ENCODE measurements at places on chromosomes 2 and 18.

DNA sequence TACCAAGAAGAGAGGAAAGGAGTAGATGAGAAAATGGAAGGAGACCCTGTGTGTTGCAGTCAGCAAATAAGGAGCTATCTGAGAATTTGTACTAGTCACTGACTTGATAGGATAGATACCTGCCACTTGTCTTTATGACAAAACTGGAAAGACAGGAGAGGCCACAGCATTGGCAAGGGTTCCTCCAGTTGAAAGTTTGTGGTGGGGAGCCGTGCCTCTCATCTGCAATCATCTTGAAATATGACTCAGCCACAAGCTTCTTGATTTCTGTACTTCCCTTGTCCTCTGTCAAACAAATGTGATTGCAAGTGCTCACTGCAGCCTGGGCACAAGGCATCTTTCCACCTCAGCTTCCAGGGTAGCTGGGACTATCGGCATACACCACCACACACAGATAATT lies 99.1 kb downstream of the GREB1L start:
- H3K4me1 ChIP-seq: no peaks in the 10 kb centered on the region
- H3K27me3 ChIP-seq: peaks cover 9% of the 10 kb centered on the region
- no peak for DNase-seq
- H3K4me3 ChIP-seq: no peak overlapping the region
- H3K27ac ChIP-seq: no peak overlapping the region

DNA sequence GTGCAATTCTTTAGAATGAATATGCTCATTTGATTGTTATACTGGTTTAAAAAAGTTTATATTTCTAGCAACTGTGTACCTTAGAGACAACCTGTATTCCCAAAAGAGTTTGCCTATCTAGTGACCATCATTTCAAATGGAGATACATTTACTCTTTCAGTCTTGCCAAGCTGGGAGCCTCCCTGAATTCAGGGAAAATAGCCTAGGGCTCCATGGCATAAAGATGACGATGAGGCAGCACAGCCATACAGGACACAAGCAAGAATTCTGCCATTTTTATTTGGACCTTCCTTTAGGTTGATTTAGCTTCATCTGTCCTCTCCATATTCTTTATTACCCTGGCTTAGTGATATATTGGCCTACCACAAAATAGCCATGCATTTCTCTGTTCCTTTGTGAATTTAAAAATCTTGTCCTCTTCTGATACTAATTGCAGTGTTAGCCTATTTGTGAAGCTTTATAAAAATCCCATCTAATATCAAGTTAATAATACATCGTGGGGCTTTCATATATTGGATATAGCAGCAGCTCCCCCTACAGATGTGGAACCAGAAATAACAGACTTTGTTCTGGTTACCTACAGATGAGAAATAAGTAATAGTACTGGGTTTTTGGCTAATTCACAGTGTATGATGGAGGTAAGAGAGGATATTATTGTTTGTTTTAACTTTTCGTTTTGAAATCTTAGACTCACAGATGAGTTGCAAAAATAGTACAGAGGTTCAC lies 1661.9 kb upstream of the PIK3C3 start:
- no peaks in the 10 kb centered on the region for H3K27me3 ChIP-seq
- H3K36me3 ChIP-seq: no peaks in the 10 kb centered on the region
- no peak overlapping the region for H3K27ac ChIP-seq
- H3K4me1 ChIP-seq: no peaks in the 10 kb centered on the region
- H3K4me3 ChIP-seq: no peak overlapping the region
- no peak for DNase-seq

DNA sequence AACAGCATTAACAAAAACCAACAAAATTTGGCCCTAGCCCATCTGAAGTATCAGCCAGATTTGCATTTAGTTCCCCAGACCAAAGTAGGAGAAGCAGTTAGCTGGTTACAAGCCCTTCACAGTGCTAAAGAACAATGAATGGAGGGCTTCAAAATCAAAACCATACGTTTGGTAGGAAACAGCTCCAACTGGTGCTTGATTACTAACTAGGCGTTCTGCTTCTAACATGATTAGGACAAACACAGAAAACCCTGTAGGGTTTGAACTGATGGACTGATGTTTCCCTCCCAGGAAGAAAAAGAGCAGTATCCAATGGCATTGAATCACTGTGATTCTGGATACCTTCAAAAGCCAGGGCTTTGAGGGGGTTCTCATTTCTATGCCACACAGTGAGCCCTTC lies 20.5 kb upstream of the STAT4 start:
- peaks cover 18% of the 10 kb centered on the region for H3K27me3 ChIP-seq
- no peak overlapping the region for H3K27ac ChIP-seq

- H3K27ac ChIP-seq: peak overlapping the region; percentile 80
- H3K4me1 ChIP-seq: peaks cover 39% of the 10 kb centered on the region
- no peak overlapping the region for H3K4me3 ChIP-seq
- no peak for DNase-seq
Observed at GRCh38 chr18:9079818-9080528, 22.5 kb upstream of the NDUFV2 start.

DNA sequence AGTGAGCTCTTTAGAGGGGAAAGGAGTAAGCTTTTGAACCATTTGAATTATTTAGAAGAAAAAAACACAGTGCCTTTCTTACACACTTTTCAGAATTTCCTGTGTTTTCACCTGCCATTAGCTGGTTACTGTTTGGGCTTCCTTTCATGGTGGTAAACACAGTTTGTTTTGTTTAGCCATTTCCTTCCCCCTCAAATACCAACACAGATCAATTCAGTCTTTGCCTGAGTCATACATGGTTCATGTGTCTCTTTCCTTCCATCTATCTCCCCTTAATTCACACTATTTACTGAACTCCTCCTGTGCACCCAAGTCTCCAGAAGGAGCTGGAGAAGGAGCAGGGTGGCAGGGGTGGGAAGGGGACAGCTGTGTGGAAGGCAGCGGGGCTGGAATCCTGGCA lies 45.0 kb downstream of the TCF7L1 start:
- peaks cover 45% of the 10 kb centered on the region for H3K27me3 ChIP-seq
- no peak overlapping the region for H3K27ac ChIP-seq
- peaks cover 10% of the 10 kb centered on the region for H3K4me1 ChIP-seq

- peaks cover 27% of the 10 kb centered on the region for H3K27me3 ChIP-seq
- DNase-seq: no peak
- H3K4me1 ChIP-seq: peaks cover 3% of the 10 kb centered on the region
- H3K36me3 ChIP-seq: peaks cover 4% of the 10 kb centered on the region
- H3K4me3 ChIP-seq: no peak overlapping the region
- H3K27ac ChIP-seq: peak overlapping the region; percentile 45
Observed at GRCh38 chr2:10257500-10258147, 45.1 kb upstream of the HPCAL1 start.

DNA sequence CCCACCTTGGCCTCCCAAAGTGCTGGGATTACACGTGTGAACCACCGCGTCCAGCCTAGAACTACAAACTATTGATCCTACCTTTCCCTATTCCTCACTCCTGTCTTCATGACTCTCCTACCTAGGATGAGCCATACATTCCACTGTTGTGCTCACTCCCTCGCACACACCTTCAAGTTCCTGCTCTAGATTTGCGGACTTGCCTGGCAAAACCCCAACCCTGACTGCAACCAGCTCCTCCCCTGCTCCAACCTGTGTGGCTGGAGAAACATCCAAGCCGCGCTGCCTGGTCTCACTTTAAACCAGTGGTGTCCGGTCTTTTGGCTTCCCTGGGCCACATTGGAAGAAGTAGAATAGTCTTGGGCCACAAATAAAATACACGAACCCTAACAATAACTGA lies 5.0 kb upstream of the DNPEP start:
- no peak for DNase-seq
- no peak overlapping the region for H3K27ac ChIP-seq
- H3K4me1 ChIP-seq: peaks cover 15% of the 10 kb centered on the region

- H3K27ac ChIP-seq: no peak overlapping the region
- DNase-seq: no peak
- no peak overlapping the region for H3K4me3 ChIP-seq
Observed at GRCh38 chr2:108145557-108146326, 94.0 kb upstream of the SULT1C3 start.

DNA sequence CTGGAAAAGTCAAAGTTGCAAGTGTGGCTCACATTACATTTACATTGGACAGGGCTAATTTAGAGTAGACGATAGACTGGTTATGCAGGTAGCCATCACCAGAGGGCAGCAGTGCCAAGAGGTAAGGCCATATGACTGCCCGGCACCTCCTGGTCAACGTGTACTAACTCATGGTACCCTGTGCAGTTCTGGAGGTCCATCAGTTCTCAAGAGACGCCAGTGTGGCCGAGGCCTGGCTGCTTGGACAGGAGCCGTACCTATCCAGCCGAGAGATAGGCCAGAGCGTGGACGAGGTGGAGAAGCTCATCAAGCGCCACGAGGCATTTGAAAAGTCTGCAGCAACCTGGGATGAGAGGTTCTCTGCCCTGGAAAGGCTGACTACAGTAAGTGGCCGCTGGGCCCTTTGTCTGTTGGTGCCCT lies 65.8 kb upstream of the EML6 start:
- no peak for DNase-seq
- no peak overlapping the region for H3K27ac ChIP-seq
- peaks cover 15% of the 10 kb centered on the region for H3K36me3 ChIP-seq
- no peak overlapping the region for H3K4me3 ChIP-seq

- no peaks in the 10 kb centered on the region for H3K4me1 ChIP-seq
- H3K27me3 ChIP-seq: peaks cover 48% of the 10 kb centered on the region
- no peak overlapping the region for H3K4me3 ChIP-seq
Observed at GRCh38 chr2:85160966-85161960, 28.1 kb downstream of the TCF7L1 start.

DNA sequence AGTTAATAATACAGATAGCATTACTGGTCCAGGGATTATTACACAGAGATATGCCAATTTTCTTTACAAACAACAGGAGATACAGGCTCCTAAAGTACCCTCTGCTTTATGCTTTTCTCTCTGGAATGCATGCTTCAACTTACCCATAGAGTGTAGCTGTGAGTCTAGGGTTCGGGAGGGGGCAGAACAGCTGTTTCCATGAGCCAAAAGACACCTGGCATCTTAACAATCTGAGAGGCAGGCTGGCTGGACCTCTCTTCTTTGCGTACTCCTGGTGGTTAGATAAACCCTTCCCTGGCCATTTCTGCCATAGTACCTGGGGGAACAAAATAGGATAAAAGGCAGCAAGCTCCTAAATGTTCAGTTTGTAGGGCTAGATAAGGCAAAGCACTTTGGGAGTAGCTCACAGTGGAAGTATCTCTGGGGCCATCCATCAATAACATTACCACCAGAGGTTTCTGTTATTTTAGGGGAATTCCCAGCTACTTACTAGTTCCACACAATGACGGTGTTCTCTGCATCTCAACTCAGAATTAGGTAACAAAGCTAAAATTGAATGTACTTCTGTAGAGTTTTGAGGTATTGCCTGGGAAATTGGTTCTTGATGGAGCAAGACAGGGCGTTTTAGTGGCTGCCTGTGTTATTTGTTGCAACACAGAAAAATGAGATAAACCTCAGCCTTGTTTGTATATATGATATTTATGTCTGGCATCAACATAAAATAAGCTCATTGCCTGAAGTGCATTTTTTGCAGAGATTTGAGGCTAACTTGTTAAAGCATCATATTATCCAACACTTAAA lies 6.2 kb upstream of the CCDC85A start:
- no peak for DNase-seq
- H3K4me1 ChIP-seq: peaks cover 3% of the 10 kb centered on the region
- no peaks in the 10 kb centered on the region for H3K36me3 ChIP-seq
- peaks cover 38% of the 10 kb centered on the region for H3K27me3 ChIP-seq
- no peak overlapping the region for H3K4me3 ChIP-seq
- no peak overlapping the region for H3K27ac ChIP-seq

DNA sequence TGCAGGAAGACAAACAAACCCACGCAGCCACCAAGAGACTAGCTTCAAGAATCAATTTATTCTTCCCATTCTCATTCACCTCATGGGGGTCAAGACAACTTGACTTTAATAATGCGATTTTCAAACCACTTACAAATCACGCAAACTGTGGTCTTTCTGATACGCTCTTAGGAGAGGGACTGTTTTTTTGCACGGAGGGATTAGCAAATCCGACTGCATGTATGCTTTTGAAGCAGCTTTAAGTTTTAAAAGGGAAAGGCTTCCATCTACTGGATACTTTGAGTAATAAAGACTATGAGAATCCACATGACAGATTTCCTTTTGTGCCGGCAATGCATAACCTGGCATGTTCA lies 322.9 kb upstream of the KCNJ3 start:
- H3K4me1 ChIP-seq: no peaks in the 10 kb centered on the region
- no peaks in the 10 kb centered on the region for H3K36me3 ChIP-seq
- H3K4me3 ChIP-seq: no peak overlapping the region

GRCh38 chr18:34933909-34934661 lies 107.1 kb upstream of the MAPRE2 start:
- peak overlapping the region; percentile 49 for H3K4me3 ChIP-seq
- no peak overlapping the region for H3K27ac ChIP-seq
- peaks cover 14% of the 10 kb centered on the region for H3K27me3 ChIP-seq
- no peaks in the 10 kb centered on the region for H3K4me1 ChIP-seq
- no peak for DNase-seq

DNA sequence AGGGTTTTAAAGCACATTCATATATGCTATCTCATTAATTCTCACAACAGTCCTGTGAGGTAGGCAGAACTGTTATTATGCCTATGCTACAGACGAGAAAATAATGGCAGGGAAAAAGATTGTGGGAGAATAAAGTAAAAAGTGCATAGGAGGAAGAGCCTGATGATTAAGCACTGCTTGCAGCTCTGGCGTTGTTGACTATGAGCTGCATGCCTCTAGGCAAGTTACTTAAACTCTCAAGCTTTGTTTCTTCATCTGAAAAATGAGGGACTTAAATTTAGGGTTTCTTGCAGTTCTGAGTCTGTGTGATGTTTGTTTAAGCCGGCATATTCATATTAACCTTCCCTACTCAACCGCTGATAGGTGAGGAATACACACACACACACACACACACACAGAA lies 51.6 kb upstream of the RAPH1 start:
- no peak overlapping the region for H3K27ac ChIP-seq
- no peak for DNase-seq
- peaks cover 3% of the 10 kb centered on the region for H3K36me3 ChIP-seq
- H3K4me1 ChIP-seq: peaks cover 9% of the 10 kb centered on the region
- H3K4me3 ChIP-seq: no peak overlapping the region

All from T-helper 17 cell (primary cell).